ENCODE measurements at places on chromosomes 6 and 20. TPM values are rescaled to one million over a fixed set of nuclear protein-coding genes. Genes with fewer than 3 reads are reported as not detected.

- no peak for DNase-seq
These were observed 613.1 kb downstream of the EPHA7 start for GRCh38 chr6:92806254-92806653.

The TRIM40 gene
- not detected for total RNA-seq

- DNase-seq: no peak
These were observed 18.7 kb downstream of the MOCS3 start for GRCh38 chr20:50977066-50978021.

DNA sequence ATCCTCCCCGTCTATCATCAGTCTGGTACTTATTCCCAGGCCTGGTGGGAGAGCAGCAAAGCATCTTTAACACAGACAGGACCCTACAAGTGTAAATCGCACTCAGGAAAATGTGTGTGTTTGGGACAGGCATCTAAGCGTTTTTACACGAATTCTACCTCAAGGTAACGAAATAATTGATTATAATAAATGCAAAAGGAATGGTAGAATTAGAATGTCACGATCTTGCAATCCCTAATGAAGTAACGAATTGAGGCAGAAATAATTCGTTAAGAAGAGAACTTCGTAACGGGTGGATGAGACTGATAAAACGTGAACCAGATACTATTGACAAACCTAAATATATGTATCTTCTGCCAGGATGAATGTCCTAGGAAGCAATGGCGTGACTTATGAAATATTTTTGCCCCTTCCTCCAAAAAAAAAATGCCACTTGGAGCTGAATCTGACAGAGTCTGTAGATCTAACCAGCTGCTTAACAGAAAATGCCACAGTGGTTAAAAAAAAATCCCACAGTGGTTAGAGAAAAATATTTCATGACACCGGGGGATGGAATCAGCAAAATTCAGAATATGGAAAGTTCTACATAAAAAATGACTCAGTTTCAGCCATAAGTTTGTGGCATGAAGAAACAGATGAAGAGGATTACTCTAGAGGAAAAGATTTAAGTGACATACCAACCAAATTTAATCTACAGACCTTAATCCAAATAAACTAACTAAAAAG is 68.7 kb downstream of the F13A1 start:
- no peak for DNase-seq

The GPX6 gene
- not detected for total RNA-seq

The BPIFB4 gene
- not detected for total RNA-seq

DNA sequence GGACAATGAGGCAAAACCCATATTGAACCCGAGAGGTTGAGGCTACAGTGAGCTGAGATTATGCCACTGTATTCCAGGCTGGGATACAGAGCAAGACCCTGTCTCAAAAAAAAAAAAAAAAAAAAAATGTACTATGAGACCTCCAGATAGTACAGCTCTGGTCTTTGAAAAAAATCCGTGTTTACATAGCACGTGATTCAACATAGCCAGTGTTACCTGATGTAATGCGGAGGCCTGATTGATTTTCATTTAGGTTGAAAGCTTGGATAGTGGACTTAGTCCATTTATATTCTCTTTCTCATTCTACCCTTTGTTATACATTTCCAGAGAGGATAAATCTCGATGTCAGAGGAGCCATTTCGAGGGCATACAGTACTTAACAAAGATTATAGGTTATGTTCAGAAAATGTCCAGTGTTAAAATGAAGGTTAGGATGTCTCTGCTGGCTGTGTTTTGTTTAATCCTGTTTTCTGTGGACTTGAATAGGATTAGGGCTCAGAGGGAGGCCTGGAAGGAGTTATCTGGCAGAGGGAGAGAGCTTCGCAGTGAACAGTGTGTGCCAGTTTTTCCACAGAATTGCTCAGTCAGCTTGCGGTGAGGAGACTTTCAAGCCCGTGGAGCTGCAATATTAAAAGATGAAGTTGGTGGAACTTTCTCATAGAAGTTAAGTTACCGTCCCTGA is 33.9 kb upstream of the BCLAF1 start:
- no peak for DNase-seq

DNA sequence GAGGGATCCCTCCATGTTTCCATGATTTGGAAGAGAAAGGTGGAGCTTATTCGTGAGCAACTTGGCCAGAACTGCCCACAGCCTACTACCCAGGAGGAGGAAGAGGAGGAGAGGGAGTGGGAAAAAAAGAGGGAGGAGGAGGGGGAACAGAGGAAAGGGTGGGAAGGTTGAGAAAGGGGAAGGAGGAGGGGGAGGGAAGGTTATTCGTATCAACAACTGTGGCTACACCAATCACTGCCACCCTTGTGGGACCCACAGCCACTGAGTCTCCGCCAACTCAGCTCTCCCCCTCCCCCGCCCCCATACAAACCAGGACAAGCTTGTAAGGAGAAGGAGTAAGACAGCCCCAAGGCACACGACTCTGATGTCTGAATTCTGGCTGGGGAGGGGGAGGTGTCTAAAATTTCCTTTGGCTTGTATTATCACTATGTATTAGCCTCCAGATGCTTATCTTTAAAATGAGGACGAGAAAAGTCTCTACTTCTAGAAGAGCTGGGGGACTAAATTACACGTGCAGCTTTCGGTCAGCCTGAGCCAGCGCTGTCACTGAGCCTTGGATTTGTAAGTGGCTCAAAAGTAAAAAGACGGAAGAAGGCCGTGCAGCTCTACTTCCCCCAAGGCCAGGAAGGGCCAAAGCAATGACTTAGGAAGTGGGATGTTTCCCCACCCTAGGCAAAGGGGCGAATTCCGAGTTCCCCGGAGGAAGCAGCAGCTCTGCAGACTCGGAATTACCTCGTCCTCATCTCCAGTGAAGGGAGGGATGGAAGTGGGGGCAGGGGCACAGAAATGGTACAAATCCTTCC is 1.0 kb downstream of the FKBP1A start:
- no peak for DNase-seq

DNA sequence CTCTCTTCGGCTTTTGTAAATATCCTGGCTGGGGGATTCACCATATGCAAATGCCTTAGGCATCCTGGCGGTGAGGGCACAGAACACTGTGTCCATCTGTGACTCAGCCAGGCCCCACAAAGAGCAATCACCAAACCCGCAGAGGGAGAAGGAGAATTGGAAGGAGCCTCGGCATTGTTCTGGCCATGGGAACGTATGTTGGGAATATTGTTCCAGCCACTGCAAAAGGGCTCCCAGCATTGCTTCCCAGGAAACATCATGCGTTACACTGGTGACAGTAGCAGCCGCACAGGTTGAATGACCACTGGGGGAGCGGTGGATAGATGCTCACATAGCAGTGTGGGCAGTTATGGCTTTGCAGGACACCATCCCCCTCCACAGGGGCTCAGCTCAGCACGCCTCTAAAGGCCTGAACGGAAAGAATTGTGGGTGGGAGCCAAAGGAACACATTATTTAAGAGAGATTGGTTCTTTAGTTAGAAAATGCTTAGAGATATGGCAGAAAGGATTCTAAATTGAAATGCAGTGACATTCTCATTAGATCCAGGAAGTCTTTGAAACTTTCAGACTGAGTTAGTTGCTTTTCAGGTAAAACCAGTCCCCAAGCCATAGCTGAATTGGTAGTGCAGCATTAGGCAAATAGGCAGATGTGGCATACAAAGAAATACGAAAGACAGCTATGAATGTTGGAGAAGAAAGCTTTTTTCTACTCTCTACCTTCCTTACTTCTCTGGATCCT is 104.3 kb downstream of the RNF144B start:
- no peak for DNase-seq

The KIAA1755 gene
- total RNA-seq: not detected

- DNase-seq: peak; percentile 42
These were observed 67.9 kb downstream of the NCOA7 start for GRCh38 chr6:125858427-125859320.

DNA sequence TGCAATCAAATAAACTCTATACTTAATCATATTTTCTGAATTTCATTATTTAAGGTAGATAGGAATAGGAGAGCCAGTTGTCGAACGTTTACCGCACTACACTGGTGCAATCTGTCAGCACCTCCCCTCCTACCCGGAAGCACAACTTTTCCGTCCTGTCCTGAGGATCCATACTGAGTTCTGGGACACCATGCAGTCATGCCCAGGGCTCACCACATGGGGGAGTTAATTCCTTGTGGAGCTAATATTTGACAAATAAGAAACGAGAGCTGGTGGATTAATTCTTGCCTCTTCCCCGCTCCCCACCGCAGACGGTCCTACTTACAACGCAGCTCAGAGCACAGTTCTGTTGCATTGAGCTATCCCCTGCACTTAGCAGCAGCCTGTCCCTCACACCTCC is 107.7 kb upstream of the RALGAPA2 start:
- DNase-seq: peak; percentile 34

GRCh38 chr20:18005990-18006364 is 37.2 kb downstream of the MGME1 start:
- DNase-seq: no peak

DNA sequence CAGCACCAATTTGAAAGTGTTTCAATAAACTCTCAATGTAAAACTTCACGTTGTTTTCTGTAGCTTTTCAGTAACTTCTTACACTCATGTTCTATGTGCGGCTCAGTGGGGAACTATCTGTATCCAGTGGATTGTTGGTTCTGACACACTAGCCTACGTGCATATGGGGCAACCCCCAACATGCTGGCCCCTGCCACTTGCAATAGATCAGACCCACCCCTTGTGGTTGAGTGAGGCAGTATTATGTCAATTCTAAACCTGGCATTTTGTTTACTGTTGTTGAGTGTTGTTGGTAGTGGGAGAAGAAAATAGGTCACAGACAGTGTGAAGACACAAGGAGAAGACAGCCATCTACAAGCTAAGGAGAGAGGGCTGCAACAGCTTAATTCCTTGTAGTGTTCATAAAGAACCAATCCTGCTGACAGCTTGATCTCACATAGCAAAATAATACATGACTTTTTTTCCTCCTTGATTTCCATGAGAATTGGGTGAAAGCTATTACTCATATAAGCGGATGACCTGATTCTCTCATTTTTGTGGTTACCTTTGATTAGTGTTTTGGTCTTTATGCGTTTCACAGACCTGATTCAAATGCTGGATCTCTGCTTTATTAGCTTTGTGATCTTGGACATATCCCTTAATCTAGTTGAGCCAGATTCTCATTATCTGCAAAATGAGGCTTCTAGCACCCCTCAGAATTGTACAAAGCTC is 320.4 kb downstream of the LAMA2 start:
- no peak for DNase-seq

- DNase-seq: no peak
These were observed 66.0 kb downstream of the BLOC1S5 start for GRCh38 chr6:7998103-7998725.

DNA sequence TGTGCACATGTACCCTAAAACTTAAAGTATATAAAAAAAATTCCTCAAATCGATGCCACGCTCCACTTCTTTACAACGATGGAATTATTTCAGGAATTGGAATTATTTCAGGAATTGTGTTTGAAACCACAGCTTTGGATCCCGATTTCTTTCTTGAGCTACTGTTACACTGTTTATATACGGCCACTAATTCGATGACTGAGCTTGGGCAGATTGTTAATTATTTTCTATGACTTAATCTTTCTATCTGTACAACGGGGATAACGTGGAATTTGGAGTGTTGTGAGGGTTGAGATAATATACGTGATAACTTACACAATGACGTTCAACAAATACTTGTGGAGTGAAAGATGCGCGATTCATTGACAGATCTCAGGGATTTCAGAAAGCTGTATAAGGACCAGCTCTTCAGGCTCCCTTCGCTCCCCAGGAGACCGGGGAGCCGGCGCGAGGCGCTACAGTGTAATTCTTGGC is 171.3 kb downstream of the SLC16A10 start:
- DNase-seq: no peak

GRCh38 chr20:40283689-40284088 is 405.3 kb downstream of the MAFB start:
- DNase-seq: no peak

DNA sequence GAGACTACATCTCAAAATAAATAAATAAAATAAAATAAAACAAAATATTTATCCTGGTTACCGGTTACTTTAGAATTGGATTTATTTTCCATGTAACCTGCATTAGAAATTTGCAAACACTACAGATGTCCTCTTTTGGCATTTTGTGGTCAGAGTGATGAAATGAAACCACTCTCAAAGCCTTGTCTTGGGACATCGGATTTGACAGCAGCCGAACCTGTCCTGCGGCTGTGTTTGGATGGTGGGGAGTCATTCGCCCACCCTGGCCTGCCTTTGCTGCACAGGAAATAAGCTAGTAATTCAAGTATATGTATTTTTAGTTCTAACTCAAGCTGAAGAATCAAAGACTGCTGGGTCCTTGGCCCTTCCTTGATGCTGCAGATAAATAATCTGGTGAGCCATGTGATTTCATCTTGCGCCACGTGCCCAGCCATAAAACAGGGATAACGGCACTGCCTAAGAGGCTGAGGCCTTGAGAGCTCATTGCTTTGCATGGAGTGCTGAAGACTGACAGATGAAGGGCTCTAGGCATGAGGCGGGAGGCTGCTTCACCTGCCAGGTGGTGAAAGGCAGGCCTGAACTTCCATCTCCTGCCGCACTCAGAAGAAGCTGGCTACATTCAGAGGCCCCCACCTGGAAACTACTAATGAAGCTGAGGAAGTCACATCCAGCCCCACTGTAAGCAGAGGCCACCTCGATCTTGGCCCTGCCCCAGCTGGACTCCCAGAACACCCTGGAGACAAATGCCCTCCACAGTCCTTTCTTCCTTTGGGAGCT is 76.9 kb downstream of the NOL4L start:
- DNase-seq: no peak

DNA sequence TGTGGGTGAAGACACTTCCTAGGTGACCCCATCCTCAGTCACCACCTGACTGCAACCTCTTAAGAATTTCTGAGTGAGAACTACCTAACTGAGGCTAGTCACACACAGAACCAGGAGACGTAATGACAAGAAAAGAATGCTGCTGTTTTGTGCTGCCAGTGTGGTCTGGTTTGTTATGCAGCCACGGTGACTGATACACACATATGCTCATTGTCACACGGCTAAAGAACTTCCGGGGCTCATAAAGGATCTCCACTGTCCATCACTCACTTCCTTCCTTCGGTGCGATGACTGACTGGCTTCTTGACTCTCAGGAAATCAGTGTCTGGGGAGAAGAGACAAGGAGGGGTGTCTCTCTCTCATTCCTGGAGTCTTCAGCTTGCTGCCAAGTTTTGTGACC is 88.0 kb downstream of the SLC24A3 start:
- DNase-seq: no peak

DNA sequence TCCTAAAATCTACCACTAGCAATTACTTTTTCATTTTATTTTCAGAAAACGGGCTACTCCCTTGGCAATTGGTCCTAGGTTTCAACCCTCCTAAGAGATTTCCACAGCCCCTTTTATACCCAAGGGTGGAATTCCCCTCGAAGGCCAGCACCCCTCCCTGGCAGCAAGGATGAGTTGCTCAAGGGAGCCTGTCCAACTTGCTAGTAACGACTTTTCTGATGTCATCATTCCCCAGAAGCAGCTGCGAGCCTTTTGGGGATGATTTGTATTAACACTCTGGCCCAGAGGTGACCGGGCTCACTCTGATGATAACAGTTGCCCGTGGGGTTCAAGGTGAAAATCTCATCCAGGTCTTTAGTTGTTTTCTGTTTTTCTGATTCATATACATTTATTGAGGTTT is 30.7 kb upstream of the NAA20 start:
- DNase-seq: no peak
